ENCODE measurements at places on chromosomes 5 and 9.

- no peak for DNase-seq
Measured at GRCh38 chr5:153972240-153972639, 66.5 kb downstream of the FAM114A2 start.

DNA sequence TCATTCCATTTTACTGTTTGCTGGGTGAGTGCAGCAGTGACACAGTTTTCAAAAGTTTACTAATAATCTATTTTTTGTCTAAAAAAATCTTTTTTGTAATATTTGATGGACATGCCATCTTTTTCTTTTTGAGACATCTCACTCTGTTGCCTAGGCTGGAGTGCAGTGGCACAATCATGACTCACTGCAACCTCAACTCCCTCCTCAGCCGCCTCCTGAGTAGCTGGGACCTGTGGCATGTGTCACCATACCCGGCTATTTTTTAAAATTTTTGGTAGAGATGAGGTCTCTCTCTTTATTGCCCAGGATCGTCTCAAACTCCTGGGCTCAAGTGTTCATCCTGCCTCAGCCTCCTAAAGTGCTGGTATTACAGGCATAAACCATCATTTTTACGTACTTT is 86.0 kb downstream of the KDM4C start:
- no peak for DNase-seq

DNA sequence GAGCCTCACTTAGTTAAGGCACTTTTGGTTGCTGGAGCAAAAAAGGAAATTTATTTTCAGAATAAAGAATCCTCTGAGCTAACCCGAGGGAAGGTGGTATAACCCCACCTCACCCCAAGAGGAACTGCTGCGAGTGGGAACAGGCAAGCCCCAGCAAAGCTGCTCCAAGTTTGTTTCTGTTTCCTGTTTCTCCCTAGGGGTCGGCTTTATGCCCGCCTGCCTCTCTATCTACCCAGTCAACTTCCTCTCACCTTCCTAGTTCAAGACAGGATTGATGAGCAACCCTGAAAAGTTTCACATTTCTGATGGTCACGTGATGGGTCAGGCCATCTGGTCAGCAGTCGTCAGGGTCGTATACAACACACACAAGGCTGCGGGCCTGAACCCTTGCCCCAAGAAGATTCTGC is 31.1 kb downstream of the TRIO start:
- no peak for DNase-seq

- DNase-seq = no peak
Measured at GRCh38 chr9:4243113-4243512, 56.8 kb downstream of the GLIS3 start.

GRCh38 chr9:18184401-18184800 is 289.6 kb upstream of the ADAMTSL1 start:
- no peak for DNase-seq

- no peak for DNase-seq
Measured at GRCh38 chr5:138952962-138953361, 77.8 kb upstream of the LRRTM2 start.

DNA sequence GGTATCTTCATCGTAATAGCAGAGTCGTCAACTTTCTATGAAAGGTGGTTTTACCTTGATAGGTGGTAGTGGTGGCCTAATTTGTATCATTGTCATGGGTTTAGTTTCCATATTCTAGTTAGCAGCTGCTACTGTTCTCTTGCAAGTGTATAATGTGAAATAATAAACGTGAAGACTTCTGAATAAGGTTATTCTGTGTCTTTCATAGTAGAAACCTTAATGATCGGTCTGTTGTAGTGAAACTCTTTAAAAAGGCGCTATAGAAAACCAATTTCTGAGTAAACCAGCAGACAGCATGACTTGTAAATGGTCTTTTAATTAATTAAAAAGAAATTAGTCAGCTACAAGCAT is 1.6 kb downstream of the SET start:
- no peak for DNase-seq

DNA sequence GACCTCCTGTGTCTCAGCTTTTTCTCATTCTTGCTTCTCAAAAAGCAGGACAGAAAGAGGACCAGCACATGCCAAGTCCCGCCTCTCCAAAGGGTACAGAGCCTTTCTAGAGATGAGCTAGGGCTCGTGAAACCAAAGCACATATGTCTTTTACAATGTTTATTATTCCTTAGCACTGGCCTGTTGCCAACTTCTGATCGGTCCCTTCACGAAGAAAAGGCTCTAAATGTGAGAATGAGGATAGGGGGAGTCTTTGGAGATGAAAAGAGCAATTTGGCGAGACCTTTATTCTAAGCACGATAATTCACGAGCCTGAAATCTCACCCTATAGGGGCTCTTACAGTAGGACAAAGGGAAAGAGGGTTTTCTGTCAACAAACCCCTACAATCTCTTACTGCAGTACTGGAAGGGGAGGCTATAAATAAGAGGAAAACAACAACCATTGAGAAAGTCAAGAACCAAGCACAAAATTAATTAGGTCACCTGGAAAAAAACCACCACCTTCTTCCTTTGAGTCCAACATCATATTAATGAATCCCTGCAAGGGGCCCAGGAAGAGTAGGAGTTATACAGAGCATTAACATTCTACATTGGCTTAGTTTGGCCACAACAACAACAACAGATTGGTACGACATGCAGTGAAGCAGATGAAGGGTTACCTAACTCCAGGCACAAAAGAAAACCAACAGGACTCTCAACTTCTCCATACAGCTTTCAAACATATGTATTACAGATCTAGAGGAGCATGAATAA is 309.5 kb downstream of the PDE4D start:
- no peak for DNase-seq

GRCh38 chr9:86099701-86100364 is 475 bp upstream of the GOLM1 start:
- peak; percentile 18 for DNase-seq

DNA sequence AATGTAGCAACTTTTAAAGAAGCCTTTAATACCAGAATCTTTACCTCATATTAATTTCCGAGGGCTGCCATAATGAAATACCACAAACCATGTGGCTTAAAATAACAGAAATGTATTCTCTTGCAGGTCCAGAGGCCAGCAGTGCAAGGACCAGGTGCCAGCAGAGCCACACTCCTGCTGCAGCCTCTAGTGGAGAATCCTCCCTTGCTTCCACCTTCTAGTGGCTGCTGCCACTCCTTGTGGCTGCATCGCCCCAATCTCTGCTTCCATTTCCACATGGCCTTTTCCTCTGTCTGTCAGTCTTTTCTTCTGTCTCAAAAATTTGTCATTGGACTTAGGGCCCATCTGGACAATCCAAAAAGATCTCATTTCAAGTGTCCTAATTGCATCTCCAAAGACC is 401.5 kb downstream of the EFNA5 start:
- DNase-seq = no peak

- DNase-seq = no peak
Measured at GRCh38 chr5:37710965-37711364, 128.9 kb downstream of the GDNF start.

GRCh38 chr5:474840-475661 is 32.1 kb downstream of the EXOC3 start:
- no peak for DNase-seq

DNA sequence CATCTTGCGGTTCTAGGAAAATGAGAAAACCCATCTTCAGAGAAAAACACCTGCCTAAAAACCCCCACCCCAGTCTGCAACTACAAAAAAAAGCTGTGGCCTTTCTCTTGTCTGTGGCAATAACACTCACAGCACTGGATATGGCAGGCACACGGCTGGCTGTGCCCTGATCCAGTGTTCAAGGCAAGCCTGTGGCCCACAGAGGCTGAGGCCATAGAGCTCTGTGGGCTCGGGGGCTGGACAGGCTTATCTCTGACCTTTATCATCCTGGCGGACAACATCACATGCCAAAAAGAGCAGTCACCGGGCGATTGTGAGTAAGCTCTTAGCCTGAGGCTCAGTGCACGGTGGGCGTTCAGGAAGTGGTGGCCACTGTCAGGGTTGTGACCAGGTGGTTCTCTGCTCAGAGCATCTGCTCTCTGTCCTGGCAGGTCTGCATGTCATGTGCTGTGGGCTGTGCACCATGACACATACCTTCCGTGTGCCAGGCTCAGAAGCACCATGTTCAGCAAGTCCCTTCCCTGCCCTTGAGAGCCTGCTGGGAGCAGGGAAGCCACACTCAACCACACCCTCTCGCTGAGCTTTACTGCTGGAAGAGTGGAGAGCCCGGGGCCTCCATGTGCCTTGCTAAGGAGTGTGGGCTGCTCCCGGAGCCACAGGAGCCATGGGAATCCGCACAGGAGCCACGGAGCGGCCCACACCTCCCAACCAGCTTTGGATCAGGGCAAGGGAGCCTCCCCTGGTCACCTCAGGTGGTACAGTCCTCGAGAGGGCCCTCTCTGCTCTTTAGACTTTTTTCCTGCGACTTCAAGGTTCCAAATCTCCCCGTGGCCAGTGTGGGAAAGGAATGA is 34.6 kb upstream of the WDR38 start:
- peak; percentile 65 for DNase-seq

- no peak for DNase-seq
Measured at GRCh38 chr5:118022062-118022461, 966.3 kb downstream of the DTWD2 start.

DNA sequence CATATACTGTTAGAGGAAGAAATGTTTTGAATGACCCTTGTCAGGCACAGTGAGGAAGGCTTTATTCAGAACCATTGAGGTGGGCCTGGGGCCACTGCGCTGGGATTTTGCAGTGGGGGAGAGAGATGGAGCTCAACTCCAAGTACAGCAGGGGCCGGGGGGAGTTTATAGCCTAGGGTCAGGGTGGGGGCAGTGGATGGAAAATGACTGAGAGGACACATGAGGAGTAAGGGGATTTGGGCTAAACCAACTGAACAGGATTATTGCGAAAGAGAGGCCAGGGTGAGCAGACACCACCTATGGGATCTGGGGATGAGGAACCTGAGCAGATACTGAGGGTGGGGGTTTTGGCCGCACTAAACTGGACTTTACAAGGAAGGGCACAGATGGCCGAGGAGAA is 6.3 kb downstream of the CEP72 start:
- peak; percentile 13 for DNase-seq

GRCh38 chr5:141521244-141521781 is 32.4 kb downstream of the PCDHGC5 start:
- no peak for DNase-seq

DNA sequence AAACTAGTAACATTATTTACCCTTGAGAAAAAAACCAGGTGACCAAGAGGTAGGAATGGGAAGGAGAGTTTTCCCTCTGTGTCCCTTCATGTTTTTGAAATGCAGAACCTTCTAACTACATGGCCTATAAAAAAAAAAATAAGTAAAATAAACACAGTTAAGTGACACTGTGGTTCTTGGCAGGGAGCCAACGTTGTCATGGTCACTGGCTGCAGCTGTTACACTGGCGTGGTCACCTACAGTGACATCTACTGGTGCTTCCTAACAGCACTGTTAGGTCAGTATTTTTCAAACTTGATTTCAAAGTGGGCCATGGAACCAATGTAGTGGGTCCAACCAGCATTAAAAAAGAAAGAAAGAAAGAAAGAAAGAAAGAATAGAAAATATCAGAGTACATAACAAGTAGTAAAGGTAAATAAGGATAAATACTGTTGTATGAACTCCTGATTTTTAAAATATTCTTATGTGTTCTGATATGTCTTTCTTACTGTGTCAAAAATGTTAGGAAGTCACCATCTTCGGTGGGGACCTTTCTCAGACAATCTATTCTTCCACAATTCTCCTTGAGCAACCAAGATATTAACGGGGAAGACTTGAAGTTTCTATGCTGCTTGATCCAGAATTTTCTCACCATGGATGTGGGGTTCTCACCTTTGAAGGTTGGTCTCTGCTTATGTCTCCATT is 59.1 kb upstream of the PJA2 start:
- DNase-seq = no peak

- DNase-seq = no peak
Measured at GRCh38 chr9:128106940-128107467, 20.5 kb downstream of the PTGES2 start.

- no peak for DNase-seq
Measured at GRCh38 chr9:7315746-7316145, 483.8 kb downstream of the DMAC1 start.

DNA sequence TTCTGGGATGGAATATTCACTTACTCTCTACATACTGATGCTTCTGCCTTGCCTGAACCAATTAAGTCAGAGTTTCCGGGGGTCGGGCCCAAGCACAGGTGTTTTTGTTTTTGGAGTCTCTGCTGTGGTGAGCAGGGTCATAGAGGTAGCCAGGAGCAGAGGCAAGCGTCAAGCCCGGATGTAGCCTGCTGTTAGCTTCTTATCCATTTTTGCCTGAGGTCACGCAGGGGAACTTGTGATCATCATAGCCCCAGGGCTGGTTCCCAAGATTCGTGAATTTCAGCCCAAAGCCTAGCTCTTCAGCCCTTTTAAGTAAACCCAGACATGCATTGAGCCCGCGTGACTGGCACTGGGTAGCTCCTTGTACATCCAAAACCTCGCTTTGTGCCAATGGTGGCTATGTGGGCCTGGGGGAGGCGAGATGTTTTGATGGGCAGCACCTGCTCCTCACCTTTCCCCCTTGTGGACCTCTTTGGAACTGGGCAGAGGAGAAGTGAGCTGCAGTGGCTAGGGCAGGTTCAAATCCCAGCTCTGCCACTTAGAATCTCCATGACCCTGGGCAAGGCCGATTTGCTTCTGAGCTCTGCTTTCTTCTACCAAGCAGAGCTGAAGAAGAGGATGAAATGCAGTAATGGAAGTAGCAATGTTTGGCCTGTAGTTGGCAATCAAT is 33.7 kb downstream of the FGF18 start:
- DNase-seq = no peak

DNA sequence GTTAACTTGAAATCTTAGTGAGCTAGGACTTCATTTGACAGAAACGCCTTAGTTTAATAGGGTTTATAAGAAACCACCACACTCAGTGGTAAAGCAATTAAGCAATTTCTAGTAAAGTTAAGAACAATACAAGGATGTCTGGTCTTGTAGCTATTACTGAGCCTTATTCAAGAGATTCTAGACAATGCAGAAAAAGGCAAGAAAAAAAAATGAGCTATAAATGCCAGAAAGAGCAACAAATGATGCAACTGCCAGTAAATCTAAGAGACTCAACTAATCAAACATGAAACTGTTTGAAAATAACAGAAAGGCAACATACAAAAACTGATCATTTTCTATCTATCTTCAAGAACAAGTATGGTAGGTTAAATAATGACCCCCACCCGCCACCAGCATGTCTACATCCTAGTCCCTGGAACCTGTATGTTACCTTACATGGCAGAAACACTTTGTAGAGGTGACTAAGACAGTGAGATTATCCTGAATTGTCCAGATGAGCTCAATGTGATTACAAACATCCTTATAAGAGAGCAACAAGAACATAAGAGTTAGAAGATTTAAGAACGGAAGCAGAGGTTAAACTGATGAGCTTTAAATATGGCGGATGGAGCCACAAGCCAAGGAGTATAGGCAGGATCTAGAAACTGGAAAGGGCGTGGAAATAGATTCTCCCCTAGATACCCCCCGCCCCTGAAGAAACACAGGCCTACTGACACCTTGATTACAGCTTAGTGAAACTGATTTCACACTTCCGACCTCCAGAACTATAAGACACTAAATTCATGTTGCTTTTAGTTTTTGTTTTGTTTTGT is 93.0 kb downstream of the SUSD1 start:
- no peak for DNase-seq

Measured in activated naive CD4-positive, alpha-beta T cell treated with anti-CD3 and anti-CD28 coated beads, Interleukin-2, amount 50 U/mL, for 72 hours (primary cell).